ENCODE measurements at places on chromosomes 4 and X. TPM values are rescaled to one million over a fixed set of nuclear protein-coding genes. Genes with fewer than 3 reads are reported as not detected.

DNA sequence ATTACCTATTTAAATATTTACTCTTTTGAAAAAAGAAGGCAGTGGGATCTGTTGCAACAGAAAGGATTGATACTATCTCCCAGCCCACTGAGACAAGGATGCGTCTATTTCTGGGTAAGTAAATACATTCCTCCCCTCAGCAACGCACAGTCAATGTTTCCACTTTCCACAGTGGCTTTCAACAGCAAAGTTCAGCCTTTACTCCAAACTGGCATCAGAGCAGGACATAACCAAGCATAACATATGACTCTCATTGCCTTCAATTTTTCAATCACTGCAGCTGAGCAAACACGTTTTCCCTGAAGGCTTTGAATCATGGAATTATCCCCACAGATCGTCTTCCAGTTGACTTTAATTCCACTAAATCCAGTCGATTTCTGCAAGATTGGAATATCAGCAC, 160.3 kb upstream of the FRG1 start:
- H3K36me3 ChIP-seq, result no peaks in the 10 kb centered on the region
- no peak for DNase-seq
- no peaks in the 10 kb centered on the region for H3K4me1 ChIP-seq
- no peak overlapping the region for H3K27ac ChIP-seq

GRCh38 chrX:106899276-106899675, 3.9 kb downstream of the RIPPLY1 start:
- no peak overlapping the region for H3K4me3 ChIP-seq
- no peaks in the 10 kb centered on the region for H3K4me1 ChIP-seq
- H3K27me3 ChIP-seq, result no peaks in the 10 kb centered on the region
- no peaks in the 10 kb centered on the region for H3K36me3 ChIP-seq

- H3K27me3 ChIP-seq, result no peaks in the 10 kb centered on the region
- no peaks in the 10 kb centered on the region for H3K4me1 ChIP-seq
These were observed 11.3 kb downstream of the SLC10A6 start for GRCh38 chr4:86837691-86838503.

GRCh38 chr4:185602397-185602796, 67.1 kb upstream of the PDLIM3 start:
- H3K4me3 ChIP-seq, result no peak overlapping the region
- no peaks in the 10 kb centered on the region for H3K36me3 ChIP-seq
- no peak for DNase-seq
- no peak overlapping the region for H3K27ac ChIP-seq

DNA sequence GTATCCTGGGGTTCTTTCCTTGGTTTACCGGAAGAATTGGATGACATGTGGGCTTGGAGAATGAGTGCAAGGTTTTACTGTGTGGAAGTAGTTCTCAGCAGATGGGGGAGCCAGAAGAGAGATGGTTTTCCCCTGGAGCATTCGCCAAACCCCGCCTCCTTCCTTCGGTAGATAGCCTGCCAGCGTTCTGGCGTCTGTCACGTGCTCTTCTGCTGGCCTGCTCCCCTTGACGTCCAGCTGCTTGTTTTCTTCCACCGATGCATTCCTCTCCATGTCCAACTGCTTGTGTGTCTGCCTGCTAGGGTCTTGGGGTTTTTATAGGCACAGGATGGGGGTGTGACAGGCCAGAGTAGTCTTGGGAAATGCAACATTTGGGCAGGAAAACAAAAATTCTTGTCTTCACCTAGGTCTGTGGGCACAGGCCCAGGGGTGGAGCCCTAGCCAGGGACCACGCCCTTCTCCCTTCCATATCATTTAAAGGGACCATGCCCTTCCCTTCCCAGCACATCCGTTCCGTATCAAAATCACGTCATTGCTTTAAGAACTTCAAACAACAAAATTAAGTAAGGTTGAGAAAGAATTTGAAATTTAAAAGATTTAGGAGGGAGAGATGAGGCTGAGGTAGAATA, 538.7 kb upstream of the SMIM31 start:
- DNase-seq, result no peak
- H3K27ac ChIP-seq, result no peak overlapping the region
- H3K4me1 ChIP-seq, result no peaks in the 10 kb centered on the region
- H3K4me3 ChIP-seq, result no peak overlapping the region

DNA sequence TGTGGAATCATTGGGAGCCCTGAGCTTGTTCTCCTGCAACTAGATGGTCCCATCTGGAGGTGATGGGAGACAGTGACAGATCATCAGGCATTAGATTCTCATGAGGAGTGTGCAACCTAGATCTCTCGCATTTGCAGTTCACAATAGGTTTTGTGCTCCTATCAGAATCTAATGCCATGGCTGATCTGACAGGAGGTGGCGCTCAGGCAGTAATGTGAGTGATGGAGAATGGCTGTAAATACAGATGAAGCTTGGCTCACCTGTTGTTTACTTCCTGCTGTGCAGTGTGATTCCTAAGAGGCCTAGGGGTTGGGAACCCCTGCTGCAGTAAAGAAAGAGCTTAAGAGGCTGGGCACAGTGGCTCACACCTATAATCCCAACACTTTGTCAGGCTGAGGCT, 42.2 kb upstream of the PUDP start:
- DNase-seq, result no peak
- no peaks in the 10 kb centered on the region for H3K4me1 ChIP-seq
- H3K27ac ChIP-seq, result no peak overlapping the region
- no peak overlapping the region for H3K4me3 ChIP-seq
- no peaks in the 10 kb centered on the region for H3K27me3 ChIP-seq
- no peaks in the 10 kb centered on the region for H3K36me3 ChIP-seq

GRCh38 chrX:13013363-13014110, 30.9 kb downstream of the FAM9C start:
- H3K36me3 ChIP-seq, result no peaks in the 10 kb centered on the region
- peaks cover 24% of the 10 kb centered on the region for H3K4me1 ChIP-seq
- H3K4me3 ChIP-seq, result no peak overlapping the region
- DNase-seq, result no peak

- no peak overlapping the region for H3K4me3 ChIP-seq
- no peaks in the 10 kb centered on the region for H3K27me3 ChIP-seq
- peak overlapping the region; percentile 46 for H3K27ac ChIP-seq
- H3K36me3 ChIP-seq, result no peaks in the 10 kb centered on the region
- peak; percentile 5 for DNase-seq
- no peaks in the 10 kb centered on the region for H3K4me1 ChIP-seq
These were observed 171.7 kb downstream of the PAPSS1 start for GRCh38 chr4:107548211-107548905.

DNA sequence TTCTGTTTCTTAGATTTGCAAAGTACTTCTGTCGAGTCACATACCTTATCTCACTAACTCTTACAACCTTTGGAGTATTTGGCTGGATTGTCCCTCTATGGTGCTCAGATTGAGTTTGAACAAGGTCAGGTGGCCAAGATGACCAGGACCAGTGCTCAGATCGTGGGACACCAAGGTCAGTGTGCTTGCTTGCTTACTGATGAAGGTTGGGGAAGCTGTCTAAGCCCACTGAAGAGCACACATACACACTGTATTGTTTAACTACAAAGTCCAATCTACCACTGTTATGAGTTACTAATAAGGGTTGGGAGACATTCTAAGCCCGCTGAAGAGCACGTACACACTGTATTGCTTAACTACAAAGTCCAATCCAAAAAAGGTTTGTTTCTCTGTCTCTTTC, 53.7 kb downstream of the TAB3 start:
- no peak overlapping the region for H3K4me3 ChIP-seq
- no peak overlapping the region for H3K27ac ChIP-seq
- no peaks in the 10 kb centered on the region for H3K4me1 ChIP-seq
- no peaks in the 10 kb centered on the region for H3K27me3 ChIP-seq
- H3K36me3 ChIP-seq, result no peaks in the 10 kb centered on the region

DNA sequence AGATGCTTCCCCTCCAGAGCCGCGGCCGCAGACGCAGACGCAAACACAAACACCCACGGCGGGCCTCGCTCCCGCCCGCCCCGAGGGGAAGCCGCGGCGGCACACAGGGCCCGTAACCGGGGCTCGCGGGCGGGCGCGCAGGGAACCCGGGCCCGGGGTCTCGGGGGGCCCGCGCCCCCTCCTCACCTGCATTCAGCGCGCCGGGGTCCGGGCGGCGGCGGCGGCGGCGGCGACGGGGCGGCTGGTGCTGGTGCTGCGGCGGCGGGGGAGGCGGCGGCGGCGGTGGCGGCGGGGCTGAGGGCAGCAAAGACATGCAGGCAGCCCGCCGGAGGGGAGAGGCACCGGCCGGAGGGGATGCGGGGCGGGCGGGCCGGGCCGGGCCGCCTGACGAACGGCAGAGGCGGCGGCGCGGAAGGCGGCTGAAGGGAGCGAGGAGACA, 255 bp upstream of the CNOT6L start:
- H3K4me1 ChIP-seq, result peaks cover 49% of the 10 kb centered on the region
- peak overlapping the region; percentile 98 for H3K27ac ChIP-seq
- H3K36me3 ChIP-seq, result no peaks in the 10 kb centered on the region
- H3K4me3 ChIP-seq, result peak overlapping the region; percentile 67
- no peak for DNase-seq
- H3K27me3 ChIP-seq, result no peaks in the 10 kb centered on the region

DNA sequence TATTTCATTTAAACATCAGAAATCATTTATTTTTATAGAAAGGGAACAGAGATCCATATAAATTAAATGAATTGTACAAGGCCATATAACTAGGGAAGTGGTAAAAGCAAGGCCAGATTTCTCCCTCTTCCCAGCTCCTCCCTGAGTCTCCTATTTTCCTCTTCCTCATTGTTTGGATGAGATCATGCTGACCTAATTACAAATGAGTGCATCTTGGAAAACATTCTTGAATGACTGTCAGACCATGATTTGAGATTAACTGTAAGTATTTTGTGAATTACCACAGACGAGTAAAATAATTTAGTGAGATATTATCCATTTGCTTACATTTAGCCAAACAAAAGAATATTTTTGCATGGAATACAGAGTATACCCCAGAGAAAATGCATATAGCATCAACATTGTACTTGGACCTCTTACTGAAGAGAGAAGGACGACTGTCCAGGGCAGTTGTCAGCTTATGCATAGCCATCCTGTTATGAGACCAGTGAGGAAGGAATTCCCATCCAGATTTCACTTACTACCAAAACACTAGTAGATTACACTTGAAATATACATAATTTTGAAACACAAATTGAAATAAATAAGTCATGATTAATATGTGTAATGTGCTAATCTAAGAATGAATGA, 47.3 kb downstream of the SLAIN2 start:
- no peak overlapping the region for H3K27ac ChIP-seq
- DNase-seq, result no peak
- H3K36me3 ChIP-seq, result peaks cover 55% of the 10 kb centered on the region
- H3K4me3 ChIP-seq, result no peak overlapping the region

- no peaks in the 10 kb centered on the region for H3K4me1 ChIP-seq
- no peak overlapping the region for H3K27ac ChIP-seq
- no peak overlapping the region for H3K4me3 ChIP-seq
- no peaks in the 10 kb centered on the region for H3K36me3 ChIP-seq
These were observed 2189.1 kb upstream of the AGA start for GRCh38 chr4:179631321-179631720.

DNA sequence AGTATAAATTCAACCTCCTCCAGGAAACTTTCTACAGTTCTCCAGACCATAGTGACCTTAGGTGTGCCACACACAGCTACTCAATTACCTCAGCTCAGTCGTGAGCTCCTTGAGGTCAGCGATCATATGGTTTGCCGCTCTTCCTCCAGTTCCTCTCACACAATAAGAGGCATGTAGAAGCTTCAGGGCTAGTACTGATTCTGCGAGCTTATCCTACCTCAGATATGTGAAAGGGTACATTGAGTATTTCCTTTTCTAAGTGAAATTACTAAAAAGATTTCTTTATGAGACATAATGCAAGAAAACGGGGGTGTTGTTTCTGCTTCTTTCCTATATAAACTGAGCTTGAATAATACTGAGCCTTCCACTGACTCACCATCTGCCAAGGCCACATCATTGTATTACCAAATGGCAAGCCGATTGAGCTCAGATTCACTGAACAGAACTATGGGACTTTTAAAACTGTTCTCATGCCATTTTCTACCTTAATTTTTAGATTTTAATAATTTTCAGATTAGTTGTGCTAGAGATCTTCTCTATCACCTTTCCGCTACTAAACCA, 183.1 kb downstream of the HS6ST2 start:
- no peak overlapping the region for H3K4me3 ChIP-seq
- H3K27me3 ChIP-seq, result no peaks in the 10 kb centered on the region
- H3K4me1 ChIP-seq, result no peaks in the 10 kb centered on the region
- H3K27ac ChIP-seq, result no peak overlapping the region
- no peaks in the 10 kb centered on the region for H3K36me3 ChIP-seq

DNA sequence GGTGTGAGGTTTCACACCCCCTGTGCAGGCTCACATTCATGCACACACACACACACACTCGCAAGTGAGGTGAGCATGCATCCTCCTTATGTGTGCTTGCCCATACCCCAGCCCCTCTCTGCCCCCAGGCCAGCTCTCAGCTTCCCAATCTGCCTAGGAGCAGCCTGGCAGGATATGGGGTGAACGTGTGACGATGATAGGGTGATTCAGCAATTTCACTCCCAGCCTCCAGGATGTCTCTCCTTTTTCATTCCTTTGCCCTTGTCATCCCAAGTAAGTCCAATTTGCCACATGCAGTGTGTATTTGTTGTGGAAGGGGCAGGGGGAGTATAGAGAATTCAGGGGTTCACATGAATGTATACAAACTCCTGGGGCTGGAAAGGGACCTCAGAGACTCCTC, 7.2 kb downstream of the STARD8 start:
- H3K36me3 ChIP-seq, result no peaks in the 10 kb centered on the region
- H3K4me3 ChIP-seq, result no peak overlapping the region
- H3K27ac ChIP-seq, result no peak overlapping the region
- H3K4me1 ChIP-seq, result no peaks in the 10 kb centered on the region

DNA sequence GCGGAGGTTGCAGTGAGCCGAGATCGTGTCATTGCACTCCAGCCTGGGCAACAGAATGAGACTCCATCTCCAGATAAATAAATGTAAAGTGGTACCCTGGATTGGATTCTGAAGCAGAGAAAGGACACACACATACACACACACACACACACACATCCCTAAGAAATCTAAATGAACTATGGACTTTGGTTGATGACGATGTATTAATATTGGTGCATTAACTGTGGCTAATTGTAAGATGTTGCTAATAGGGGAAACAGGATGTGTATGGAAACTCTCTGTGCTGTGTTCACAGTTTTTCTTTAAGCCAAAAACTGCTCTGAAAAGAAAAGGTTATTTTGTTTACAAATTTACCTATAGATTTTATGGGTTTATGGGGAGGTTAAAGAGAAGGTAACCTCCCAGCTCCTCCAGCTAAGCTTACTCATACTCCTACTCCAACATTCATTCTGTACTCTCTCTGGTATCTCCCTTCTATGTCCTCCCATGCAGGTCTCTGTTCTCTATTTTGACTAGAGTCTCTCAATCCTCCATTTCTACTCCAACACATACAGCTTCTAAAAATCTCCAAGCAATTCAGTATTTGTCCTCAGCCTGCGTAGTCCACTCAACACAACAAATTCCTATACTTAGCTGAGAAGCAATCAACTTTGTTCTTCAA, 46.5 kb upstream of the RELL1 start:
- no peaks in the 10 kb centered on the region for H3K27me3 ChIP-seq
- no peak overlapping the region for H3K27ac ChIP-seq
- no peak for DNase-seq
- no peaks in the 10 kb centered on the region for H3K4me1 ChIP-seq
- H3K36me3 ChIP-seq, result no peaks in the 10 kb centered on the region
- H3K4me3 ChIP-seq, result no peak overlapping the region

- no peaks in the 10 kb centered on the region for H3K4me1 ChIP-seq
- no peaks in the 10 kb centered on the region for H3K27me3 ChIP-seq
- DNase-seq, result peak; percentile 13
- no peaks in the 10 kb centered on the region for H3K36me3 ChIP-seq
- no peak overlapping the region for H3K27ac ChIP-seq
These were observed 129.5 kb downstream of the LARP7 start for GRCh38 chr4:112766422-112766821.

OTUD6A gene
- not detected for total RNA-seq

WDFY3 gene
- 137 TPM for total RNA-seq

FGA gene
- total RNA-seq, result 75.6 TPM

TMPRSS11F gene
- not detected for total RNA-seq

MAOA gene
- total RNA-seq, result 159 TPM
